ENCODE measurements at places on chromosomes 1 and 21.

DNA sequence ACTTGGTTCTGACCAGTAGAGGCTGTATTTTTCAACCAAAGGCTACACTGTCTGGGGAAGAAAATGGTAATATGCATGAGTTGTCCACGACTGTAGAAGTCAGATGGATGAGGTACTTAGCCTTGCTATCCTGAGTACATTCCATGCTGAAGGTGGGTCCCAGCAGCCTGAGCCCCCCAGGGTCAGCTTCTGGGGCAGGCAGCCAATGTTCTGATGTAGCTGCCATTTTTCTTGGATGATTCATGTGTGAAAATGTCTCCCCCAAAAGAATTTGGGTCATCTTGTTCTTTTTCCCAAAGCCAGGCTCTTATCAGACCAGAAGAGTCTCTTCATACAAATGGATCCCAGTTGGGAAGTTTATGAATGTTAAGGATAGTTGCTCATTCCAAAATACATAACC, 172.2 kb upstream of the UBE2U start:
- DNase-seq: no peak

GRCh38 chr21:41632748-41633475, 125.0 kb upstream of the TMPRSS2 start:
- DNase-seq: no peak

DNA sequence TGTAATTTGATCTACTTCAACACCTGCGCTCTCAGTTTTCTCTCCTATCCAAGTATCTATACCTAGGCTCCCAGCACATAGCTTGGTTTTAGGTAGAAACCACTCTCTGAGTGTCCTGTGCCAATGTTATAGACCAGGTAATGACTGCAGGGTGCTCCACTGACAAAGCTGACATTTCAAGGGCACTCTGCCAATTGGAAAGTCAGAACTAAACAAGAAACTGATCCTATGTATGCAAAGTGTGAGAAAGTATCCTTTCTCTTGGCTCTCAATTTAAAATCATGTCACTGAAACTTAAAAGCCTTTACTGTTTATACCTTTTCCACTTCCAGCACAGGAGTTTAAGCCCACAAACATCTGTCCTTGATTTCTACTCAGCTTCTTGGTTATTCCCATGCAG, 45.0 kb upstream of the AIM2 start:
- DNase-seq: no peak

GRCh38 chr1:5744341-5744740, 247.9 kb downstream of the NPHP4 start:
- no peak for DNase-seq

- DNase-seq: no peak
Measured at GRCh38 chr1:58854576-58854975, 70.7 kb upstream of the JUN start.

- no peak for DNase-seq
Measured at GRCh38 chr1:48018799-48019198, 21.6 kb upstream of the TRABD2B start.

DNA sequence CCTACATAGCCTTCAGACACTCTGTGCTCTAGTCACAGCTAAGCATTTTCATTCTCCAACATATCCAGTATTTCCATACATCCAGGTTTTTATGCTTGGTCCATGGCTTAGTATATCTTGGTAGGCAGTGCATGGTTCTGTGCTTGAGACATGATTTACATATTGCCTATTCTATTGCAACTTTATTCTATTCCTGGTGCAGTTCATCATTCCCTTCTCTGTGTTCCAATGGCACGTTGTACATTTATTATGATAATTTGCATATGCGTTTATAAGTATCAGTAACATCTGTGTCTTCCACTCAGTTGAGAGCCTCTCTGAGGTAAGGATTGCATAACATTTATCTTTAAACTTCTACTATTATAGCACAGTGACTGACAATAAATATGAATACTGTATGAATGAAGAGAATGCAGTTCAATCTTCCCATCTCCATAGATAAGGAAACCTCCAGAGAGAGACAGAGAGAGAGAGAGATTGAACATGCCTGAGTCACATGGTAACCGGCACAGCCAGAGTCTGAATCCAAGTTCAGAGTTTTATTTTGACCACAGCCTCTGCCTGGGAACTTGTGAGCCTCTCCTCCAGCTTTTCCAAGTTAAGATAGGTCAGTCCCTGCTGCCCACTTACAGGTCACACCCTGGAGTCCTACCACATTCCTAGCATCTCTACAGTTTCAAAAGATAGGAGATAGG, 41.5 kb downstream of the PLPPR5 start:
- DNase-seq: no peak

DNA sequence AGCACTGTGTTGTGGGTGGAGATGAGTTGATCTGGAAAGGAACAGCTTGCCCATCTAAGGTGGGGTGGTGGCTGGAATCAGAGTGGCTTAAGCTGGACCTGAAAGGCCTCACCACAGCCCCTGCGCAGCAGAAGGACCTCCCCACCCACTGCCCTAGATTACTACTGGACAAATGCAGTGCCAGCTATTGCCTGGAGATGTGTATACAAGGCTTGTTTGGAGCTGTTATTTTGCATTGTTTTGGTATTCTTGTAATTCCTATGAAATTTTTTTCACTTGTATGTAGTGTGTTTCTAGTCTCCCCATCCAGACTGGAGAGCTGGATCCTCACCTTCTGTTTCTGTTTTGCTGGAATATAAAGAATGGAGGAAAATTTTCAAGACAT, 1.3 kb upstream of the SLC30A1 start:
- no peak for DNase-seq

DNA sequence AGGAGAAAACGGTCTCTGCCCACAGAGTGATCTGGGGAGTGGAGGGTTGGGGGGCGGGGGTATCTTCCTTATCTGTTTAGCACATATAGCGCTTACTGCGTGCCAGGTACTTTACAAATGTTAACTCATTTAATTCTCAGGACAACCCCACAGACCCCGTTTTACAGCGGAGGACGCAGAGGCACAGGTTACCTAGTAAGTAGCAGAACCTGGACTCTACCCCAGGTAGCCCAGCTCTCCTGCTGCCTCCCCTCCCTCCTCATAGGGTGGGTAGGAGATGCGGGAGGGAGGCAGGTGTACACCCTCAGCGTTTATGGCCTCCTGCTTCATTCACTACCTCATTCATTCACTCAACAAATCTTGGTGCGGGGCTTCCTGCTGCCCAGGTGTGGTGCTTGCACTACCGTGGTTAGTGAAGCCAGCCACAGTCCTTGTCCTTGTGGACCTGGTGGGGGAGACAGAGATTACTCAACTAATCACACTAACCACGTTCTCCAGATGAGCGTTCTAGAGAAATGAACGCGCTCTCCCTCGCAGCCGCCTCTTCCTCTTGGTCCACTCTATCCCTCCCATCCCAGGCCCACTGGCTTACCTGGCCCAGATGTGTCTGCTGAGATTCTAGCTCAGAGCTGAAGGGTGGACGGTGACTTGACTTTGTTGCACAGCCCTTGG, 102.0 kb downstream of the IER5 start:
- DNase-seq: peak; percentile 30

GRCh38 chr1:53934170-53934765, 11.2 kb downstream of the IFT25 start:
- no peak for DNase-seq

GRCh38 chr1:33380811-33381210, 50.1 kb downstream of the PHC2 start:
- DNase-seq: no peak

- DNase-seq: no peak
Measured at GRCh38 chr21:32570456-32570855, 14.9 kb downstream of the TCP10L start.

DNA sequence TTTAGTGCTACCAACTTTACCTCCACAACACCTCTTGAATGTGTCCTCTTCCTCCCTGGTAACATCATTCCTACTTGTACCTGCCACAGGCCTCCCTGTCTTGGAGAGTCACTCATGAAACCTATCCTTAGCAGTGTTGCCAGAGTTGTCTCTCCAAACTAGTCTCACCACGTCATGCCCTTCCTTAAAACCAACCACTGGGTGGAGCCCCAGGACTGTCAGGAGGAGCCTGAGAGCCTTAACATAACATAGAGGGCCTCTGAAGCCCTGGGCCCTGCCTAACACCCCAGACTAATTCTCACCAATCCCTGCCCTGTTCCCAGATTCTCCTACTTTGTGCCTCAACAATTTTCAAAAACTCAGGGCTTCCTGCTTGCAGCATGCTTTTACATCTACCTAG, 65.3 kb downstream of the ZNF697 start:
- DNase-seq: peak; percentile 25

GRCh38 chr1:225483818-225484656, 56.2 kb upstream of the LBR start:
- DNase-seq: no peak

- no peak for DNase-seq
Measured at GRCh38 chr1:47527653-47528272, 89.9 kb downstream of the FOXD2 start.

DNA sequence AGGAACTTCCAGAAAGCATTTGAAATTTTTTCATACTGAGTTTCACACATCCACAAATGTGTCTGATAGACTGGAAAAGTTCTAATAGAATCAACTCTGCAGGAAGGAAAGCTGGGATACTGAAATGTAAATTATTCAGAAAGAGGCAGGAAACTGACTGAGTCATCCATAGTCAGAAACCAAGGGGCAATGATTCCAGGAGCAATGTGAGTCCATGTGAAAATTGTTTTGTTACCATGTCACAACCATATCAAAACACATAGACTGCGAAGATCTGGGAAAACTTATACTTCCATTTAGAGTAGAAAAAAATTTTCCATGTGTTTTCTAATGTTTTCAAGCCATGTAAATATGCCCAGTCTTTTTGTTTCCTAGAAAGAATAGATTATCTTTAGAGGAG, 142.3 kb upstream of the TMPRSS15 start:
- DNase-seq: no peak

DNA sequence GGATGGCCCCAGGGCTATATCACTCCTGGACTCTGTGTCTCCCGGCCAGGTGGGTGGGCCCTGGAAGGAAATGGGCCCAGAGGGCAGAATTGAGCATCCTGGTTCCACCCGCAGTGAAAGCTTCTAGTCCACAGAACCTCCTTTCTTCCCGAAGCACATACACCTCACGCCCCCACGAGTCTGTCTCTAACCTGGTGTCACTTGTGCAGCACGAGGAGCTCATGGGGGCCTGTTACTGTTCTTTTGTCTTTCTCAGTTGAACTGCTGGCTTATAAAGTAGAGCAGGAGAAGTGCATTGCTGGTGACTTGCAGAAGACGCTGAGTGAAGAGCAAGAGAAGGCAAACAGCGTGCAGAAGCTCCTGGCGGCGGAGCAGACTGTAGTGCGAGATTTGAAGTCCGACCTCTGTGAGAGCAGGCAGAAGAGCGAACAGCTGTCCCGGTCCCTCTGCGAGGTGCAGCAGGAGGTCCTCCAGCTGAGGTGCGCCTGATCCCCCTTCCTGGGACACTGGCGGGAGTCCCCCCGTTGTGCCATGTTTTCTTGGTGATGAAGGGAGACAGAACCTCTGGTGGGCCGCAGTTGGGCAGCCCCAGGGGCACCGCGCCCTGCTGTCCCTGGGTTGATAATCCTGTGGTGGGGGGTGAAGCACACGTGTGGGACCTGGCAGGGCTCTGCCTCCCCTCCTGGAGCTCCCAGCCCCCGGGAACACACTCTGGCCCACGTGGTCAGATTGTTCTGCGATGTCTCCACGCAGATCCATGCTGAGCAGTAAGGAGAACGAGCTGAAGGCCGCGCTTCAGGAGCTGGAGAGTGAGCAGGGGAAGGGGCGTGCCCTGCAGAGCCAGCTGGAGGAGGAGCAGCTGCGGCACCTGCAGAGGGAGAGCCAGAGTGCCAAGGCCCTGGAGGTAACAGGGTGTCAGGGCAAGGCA, 28.7 kb upstream of the DIP2A start:
- no peak for DNase-seq

GRCh38 chr1:10320336-10320735, 78.5 kb upstream of the PGD start:
- DNase-seq: no peak

GRCh38 chr1:244437086-244437468, 14.6 kb downstream of the ADSS2 start:
- no peak for DNase-seq

- no peak for DNase-seq
Measured at GRCh38 chr1:39128126-39128525, 76.4 kb upstream of the MACF1 start.

GRCh38 chr1:207423560-207424292, 30.4 kb upstream of the CR2 start:
- no peak for DNase-seq

DNA sequence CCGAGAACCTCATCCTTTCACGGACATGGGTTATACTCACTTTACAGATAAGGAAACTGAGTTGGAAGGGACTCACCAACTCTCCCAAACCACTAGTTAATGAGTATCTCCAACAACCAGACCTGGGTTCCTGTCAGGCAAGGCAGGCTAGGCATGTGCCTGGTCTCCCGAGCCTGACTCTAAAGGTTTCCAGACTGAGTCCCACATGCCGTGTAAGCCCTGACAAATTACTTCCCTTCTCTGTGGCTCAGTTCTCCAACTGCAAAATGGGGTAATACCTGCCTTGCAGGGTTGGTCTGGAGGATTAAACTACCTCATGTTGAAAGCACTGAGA, 34.3 kb downstream of the SSBP3 start:
- DNase-seq: no peak

GRCh38 chr1:153631047-153632022, 2.5 kb upstream of the CHTOP start:
- no peak for DNase-seq

GRCh38 chr1:56561227-56562019, 17.9 kb downstream of the PLPP3 start:
- DNase-seq: no peak

DNA sequence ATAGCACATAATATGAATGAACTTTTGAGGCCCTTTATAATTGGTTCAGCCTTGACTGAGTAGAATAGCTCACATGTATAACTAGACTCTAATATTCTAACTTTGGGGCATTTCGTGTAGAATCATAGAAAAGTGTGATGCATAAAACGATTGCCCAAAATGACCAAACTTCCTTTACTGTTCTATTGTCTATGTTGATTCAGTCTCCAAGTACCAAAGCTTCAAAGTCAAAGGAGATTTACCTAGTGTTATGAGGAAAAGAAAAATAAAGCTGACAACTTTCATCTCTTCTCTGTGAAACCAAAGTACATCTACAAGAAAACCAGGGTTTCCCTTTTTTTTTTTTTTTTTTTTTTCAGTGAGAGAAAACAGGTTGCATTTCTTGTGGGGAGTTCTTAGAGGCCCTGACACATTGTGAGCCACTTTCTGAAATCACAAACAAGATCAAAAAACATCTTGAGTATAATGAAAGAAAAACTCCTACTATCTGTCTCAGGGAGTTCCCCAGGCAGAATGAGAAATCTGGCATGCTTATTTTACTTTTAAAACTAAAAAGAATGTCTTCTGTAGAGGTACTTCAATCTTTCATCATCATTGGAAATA, 183.4 kb downstream of the TNFSF18 start:
- DNase-seq: no peak

DNA sequence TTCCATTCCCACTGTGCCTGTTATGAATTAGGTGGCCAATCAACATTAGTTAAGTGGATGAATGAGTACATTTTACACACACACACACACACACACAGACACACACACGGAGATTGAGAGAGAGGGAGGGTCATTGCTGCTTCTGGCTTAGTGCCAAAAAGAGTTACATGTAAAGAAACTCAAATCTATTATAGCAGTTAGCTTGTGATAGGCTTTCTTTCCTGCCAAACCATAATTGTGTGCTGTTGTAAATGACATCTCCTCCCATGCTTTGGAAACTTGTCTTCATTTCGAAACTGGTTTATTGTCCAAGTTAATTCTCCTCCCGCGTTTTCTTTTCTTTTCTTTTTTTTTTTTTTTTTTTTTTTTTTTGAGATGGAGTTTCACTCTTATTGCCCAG, 1.4 kb upstream of the MT1HL1 start:
- no peak for DNase-seq

- DNase-seq: no peak
Measured at GRCh38 chr1:53959664-53960250, 13.6 kb downstream of the LRRC42 start.
